ENCODE measurements at places on chromosomes 4 and X. TPM values are rescaled to one million over a fixed set of nuclear protein-coding genes. Genes with fewer than 3 reads are reported as not detected.

GRCh38 chrX:110391086-110391485, 32.4 kb downstream of the RTL9 start:
- no peak for DNase-seq

GRCh38 chr4:25113915-25114904, 46.0 kb downstream of the SEPSECS start:
- DNase-seq, result no peak

ATP1B4 gene
- total RNA-seq, result not detected

DNA sequence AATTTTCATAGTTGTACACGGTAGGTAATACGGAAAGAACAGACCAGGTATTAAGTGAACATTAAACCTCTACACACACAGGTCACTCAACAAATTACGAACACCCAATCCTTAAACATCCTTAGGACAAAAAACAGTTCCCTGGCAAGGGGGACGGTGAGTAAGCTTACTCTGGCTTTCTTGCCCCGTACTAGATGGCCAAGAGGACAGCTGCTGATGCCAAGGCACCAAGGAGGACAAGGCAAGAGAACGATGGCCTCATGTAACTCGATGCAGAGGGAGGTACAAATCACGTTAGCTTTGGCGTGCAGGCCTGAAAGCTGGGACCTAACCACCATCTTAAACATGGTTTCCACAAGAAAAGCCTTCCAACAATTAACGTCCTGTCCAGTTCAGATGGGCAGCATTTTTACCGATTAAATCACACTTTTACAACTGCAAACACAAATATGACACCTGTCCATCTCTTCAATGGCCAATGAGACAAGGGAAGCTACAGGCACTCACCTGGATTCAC, 23.7 kb downstream of the FAT1 start:
- DNase-seq, result no peak

- DNase-seq, result no peak
These were observed 471 bp downstream of the MCTS1 start for GRCh38 chrX:120604361-120604782.

- DNase-seq, result no peak
These were observed 123.6 kb upstream of the TET2 start for GRCh38 chr4:105022811-105023667.

EGFL6 gene
- total RNA-seq, result 0.40 TPM
